Activated CD8-positive, alpha-beta memory T cell treated with anti-CD3 and anti-CD28 coated beads for 1 hour (primary cell): ENCODE measurements at places on chromosomes 5 and 9.

- DNase-seq: no peak
Observed at GRCh38 chr5:162037431-162037830, 30.1 kb upstream of the GABRG2 start.

DNA sequence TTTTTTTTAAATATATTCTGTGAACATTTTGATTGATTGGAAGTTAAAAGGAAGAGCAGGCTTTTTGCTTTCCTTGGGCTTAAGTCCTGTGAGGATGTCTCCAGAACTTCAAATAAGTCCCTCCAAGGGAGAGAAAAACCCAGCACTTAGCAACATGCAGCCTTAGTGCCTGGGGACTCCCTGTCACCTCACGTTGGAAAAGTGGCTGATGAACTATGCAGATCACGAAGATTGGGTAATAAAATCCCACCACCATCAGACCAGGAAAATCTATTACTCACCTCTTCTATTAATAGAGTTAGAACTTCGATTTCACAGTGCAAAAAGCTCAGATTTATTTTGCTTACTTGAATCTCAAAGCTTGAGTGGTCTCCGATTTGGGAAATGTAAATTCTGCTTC, 507.0 kb downstream of the MAT2B start:
- no peak for DNase-seq

- DNase-seq: no peak
Observed at GRCh38 chr9:35728041-35728971, 3.7 kb downstream of the TLN1 start.

DNA sequence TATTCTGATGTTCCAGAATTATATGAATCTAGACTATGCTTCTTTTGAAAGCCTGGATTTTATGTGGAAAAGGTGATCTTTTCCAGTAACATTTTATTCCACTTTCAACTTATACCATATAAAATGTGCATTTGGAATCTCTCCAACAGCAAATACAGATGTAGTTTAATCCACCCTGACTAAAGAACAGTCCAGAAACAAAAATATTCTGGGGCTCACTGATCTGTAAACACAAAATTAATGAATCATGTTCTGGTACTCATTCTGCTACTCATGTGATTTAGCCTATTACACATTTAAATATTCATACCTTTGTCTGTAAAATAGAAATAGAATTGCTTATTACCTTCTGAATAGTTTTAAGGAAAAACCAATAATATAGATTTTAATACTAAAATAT, 125.8 kb downstream of the ARRDC3 start:
- no peak for DNase-seq

- DNase-seq: no peak
Observed at GRCh38 chr9:38090170-38090569, 21.1 kb upstream of the SHB start.

- no peak for DNase-seq
Observed at GRCh38 chr9:134055981-134056461, 11.8 kb downstream of the BRD3 start.

GRCh38 chr5:154756868-154757813, 2.0 kb downstream of the LARP1 start:
- DNase-seq: peak; percentile 21

DNA sequence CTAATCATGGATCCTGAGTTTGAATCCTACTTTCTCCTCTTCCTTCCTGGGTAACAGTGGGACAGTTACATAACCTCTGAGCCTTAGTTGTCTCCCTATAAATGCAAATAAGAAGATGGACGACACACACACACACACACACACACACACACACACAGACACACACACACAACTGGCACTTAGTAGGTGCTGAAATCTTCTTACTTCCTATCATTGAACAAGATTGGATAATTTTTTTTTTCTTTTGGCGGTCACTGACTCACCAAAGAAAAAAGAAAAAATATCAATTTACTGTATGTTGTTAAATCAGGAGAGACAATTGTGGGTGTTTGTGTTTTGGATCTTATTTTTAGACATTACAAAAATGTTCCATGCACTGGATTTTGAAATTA, 28.4 kb upstream of the TNFSF8 start:
- DNase-seq: no peak
